ENCODE measurements at places on chromosomes 16 and 17.

DNA sequence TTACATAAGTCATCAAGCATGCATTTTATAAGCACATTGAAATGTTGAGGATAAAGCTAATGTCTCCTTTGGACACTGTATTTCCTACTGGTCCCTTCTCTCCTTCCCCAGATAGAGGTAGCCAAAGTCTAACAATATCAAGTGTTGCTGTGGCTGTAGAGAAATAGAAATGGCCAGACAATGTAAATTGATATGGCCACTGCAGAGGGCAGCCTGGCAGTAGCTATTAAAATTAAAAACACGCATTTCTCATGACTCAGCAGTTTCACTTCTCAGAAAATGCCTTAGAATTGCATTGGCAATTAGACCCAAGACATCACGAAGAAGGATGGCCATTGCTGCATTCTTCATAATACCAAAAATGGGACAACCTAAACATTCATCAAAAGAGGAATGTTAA, 46.8 kb upstream of the MRTFB start:
- DNase-seq: no peak

GRCh38 chr17:41910701-41911391, 7.9 kb downstream of the ACLY start:
- DNase-seq: no peak

DNA sequence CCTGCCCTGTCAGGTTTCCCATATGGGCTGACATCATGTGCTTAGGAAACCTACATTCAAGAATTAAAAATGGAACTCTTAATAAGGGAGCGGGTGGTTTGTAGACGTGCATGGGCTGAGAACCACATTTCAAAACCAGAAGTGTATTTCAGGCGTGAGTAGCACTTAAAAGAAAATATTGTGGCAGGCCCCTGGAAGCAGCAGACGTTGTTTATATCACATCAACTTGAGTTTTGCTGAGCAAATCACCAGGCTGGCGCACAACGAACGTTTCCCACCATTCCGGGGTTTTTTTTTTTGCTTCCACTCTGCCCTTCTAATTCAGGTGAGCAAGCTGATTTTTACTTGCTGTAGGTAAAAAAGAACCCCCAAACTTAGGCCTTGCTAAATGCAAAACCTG, 220.2 kb downstream of the MRTFB start:
- DNase-seq: no peak

- DNase-seq: no peak
Measured at GRCh38 chr16:81711657-81712319, 67.3 kb upstream of the PLCG2 start.

GRCh38 chr17:13576661-13577526, 24.8 kb downstream of the HS3ST3A1 start:
- DNase-seq: no peak

DNA sequence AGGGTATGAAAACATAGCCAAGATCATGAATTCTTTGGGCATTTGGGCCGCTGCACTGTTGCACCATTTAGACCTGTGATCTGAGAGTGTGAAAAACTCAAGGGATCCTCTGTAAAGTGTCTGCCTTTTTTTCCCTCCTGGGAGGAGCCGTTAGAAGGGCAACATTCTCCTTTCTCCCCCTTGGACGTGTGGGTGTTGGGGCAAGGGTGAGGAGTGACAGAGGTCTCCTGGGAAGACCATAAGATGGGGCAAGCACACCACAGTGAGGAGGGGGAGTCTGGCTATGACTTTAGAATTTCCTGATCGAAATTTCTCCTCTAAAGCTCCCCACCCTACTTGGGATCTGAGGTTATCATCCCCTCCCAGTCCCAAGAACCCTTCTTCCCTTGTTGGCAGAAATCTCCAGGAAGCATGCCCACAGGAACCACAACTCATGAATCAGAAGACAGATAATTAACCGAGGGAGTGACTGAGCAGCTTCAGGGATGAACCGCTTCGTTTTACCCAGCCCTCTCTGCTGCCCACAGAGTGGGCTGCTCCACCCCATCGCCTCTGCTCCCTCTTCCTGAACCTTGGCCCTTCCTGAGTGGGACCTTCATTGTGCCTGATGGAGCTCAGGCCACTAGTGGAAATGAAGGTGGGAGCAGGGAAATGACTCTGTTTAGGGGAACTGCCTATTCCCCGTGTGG, 4.2 kb downstream of the ITGB3 start:
- DNase-seq: no peak

GRCh38 chr17:6160911-6161855, 91.0 kb downstream of the WSCD1 start:
- no peak for DNase-seq

GRCh38 chr17:67289181-67289876, 44.3 kb upstream of the HELZ start:
- no peak for DNase-seq

DNA sequence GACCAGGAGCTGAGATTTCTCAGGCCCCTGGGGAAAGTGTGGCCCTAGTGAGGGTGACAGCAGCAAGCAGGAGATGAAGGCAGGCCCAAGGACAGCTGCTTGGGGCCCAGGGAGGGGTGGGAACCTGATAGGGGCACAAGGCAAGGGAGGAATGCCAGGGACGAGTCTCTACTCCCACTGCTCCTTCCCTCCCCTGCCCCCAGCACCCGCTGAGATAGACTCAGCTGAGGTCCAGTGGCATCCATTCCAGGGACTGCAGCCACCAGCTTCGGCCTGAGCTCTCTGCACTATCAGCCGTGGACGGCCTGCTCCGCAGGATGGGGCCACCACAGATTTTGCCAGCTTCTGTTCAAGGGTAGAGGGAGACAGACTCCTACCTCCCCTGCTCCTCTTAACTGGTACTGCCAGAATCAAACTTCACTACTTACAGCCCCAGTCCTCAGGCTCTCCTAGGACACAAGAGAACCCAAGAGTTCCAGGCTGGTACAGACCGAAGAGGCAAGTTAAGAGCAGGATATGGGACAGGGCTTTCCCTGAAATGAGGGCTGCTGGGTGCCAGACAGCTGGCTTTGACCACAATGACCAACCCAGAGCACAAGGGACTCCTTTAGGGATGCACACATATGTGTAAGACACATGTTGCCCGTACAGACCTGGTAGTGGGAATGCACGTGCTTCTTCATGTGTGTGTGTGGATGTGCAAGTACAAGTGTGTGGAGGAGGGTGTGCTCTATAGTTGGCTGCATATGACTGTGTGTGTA, 5.5 kb downstream of the CACNB1 start:
- DNase-seq: no peak

- DNase-seq: peak; percentile 24
Measured at GRCh38 chr16:70778901-70779309, 22.1 kb downstream of the VAC14 start.

GRCh38 chr17:27539794-27540317, 83.6 kb downstream of the KSR1 start:
- DNase-seq: no peak

DNA sequence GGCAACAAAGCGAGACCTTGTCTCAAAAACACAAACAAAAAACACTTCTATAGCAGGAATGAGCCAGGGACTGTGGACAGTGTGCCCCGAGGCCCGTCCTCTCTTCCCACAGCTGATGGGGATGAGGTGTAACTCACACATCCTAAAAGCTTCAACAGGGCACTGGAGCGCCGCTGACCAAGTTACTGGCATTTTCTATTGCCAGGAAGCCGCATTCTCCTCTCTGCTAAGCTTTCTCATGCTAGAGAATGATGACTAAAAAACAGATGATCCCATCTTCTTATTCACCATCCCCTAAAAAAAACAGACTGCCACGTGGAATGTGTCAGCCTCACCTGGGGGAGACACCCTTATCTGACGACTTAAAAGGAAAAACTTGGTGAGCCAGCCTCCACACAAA, 16.3 kb downstream of the CARHSP1 start:
- DNase-seq: no peak
